ENCODE measurements at places on chromosomes 12 and 14. TPM values are rescaled to one million over a fixed set of nuclear protein-coding genes. Genes with fewer than 3 reads are reported as not detected.

Gene BCL11B
- 0.30 TPM for total RNA-seq

Gene CLEC4C
- not detected for total RNA-seq

Gene SAMD15
- 0.88 TPM for total RNA-seq

Gene SLC17A8
- total RNA-seq, result not detected

Gene ANO2
- 0.23 TPM for total RNA-seq

Gene EPYC
- not detected for total RNA-seq

Gene CLEC1A
- total RNA-seq, result not detected

Gene PPM1H
- total RNA-seq, result 1.2 TPM

Gene GLT8D2
- total RNA-seq, result 29.2 TPM

Gene KRT85
- total RNA-seq, result not detected

Gene KRT74
- not detected for total RNA-seq

Gene CCDC38
- not detected for total RNA-seq

Gene HPD
- not detected for total RNA-seq

Gene TAS2R8
- total RNA-seq, result not detected

Gene TBC1D30
- total RNA-seq, result 0.42 TPM

Data from smooth muscle cell of the umbilical artery (primary cell).